ENCODE measurements at places on chromosomes 3 and 15. TPM values are rescaled to one million over a fixed set of nuclear protein-coding genes. Genes with fewer than 3 reads are reported as not detected.

DNA sequence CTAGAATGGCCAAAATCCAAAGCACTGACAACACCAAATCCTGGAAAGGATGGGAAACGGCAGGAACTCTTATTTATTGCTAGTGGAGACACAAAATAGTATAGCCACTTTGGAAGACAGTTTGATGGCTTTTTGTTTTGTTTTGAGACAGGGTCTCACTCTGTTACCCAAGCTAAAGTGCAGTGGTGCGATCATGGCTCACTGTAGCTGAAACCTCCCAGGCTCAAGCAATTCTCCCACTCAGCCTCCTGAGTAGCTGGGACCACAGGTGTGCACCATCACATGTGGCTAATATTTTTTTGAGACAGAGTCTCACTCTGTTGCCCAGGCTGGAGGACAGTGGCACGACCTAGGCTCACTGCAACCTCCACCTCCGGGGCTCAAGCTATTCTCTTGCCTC lies 27.3 kb upstream of the GPR160 start:
- no peaks in the 10 kb centered on the region for H3K36me3 ChIP-seq
- peaks cover 9% of the 10 kb centered on the region for H3K27me3 ChIP-seq
- no peak overlapping the region for H3K27ac ChIP-seq
- H3K4me3 ChIP-seq, result no peak overlapping the region
- DNase-seq, result no peak

- no peak overlapping the region for H3K4me3 ChIP-seq
- DNase-seq, result no peak
- no peaks in the 10 kb centered on the region for H3K36me3 ChIP-seq
Measured at GRCh38 chr3:152729906-152730305, 105.0 kb upstream of the P2RY1 start.

The LRRC2 gene
- total RNA-seq, result 0.26 TPM

The GCSAM gene
- 0.26 TPM for total RNA-seq

DNA sequence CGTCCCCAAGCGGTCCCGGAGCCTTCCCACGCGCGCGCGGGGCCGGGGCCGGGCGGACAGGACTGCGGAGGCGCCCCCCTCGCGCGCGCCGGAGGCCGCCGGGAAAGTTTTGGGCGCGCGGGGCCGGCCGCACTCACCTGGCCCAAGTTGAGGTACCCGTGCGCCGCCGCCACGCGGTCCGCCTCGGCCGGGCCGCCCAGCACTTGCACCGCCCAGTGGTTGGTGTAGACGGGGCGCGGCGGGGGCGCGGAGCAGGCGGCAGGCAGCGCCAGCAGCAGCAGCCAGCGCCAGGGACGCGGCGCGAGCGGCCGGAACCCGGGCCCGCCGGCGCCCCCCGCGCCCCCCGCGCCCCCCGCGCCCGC lies 289 bp downstream of the PCSK6 start:
- H3K27ac ChIP-seq, result peak overlapping the region; percentile 9
- H3K4me1 ChIP-seq, result peaks cover 6% of the 10 kb centered on the region
- H3K4me3 ChIP-seq, result peak overlapping the region; percentile 18
- DNase-seq, result no peak
- no peaks in the 10 kb centered on the region for H3K36me3 ChIP-seq
- no peaks in the 10 kb centered on the region for H3K27me3 ChIP-seq

DNA sequence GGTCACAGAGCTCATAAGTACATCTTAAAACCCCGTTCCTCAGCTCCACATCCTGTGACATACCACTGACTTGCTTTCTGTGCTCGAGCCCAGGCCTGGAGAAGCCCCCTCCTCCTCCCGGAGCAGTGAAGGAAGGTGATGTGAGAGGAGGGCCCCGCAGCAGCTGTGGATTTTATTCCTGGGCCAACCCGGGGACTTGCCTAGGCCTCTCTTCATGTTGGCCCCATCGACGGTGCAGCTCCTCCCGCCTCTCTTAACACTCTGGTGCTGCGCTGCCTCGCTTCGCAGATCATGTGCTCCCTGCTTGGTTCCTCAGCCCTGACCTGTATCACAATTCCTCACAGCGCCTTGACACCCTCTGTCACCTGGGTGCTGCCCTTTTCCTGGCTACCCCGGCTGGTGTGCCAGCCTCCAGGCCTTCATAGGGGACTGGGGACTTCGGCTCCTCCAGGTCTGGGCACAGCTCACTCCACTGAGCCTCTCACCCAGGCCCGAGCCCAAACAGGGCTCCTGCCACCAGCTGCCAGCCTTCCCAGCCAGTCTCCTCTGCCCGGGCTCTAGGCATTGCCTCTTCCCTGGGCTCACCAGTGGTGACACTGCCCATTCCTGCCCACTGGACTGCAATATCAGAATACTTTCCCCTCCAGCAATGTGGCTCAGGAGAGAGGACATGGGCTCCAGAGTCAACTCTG lies 21.5 kb downstream of the MAGEF1 start:
- DNase-seq, result no peak
- no peak overlapping the region for H3K4me3 ChIP-seq
- H3K27me3 ChIP-seq, result no peaks in the 10 kb centered on the region

The TMEM202 gene
- not detected for total RNA-seq

The PHC3 gene
- 26.2 TPM for total RNA-seq

All from esophagus squamous epithelium (tissue), 5 donors.